NCI-H1092 treated with DMSO at 0.1 percent for 48 hours (cell line): ENCODE measurements at places on chromosomes 3 and 15.

- no peak for DNase-seq
These were observed 33.6 kb downstream of the DMXL2 start for GRCh38 chr15:51588966-51589365.

GRCh38 chr3:57184526-57184925, 15.3 kb downstream of the HESX1 start:
- DNase-seq, result no peak

DNA sequence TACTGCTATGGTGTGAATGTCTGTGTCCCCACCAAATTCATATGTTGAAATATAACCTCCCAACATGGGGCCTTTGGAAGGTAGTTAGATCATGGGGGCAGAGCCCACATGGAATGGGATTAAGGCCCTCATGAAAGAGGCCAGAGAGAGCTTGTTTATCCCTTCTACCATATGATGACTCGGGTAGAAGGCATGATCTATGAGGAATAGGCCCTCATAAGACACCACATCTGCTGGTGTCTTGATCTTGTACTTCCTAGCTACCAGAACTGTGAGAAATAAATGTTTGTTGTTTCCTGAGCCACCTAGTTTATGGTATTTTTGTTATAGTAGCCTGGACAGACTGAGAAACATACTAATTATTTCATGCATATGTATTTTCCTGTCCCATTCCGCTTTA, 51.9 kb downstream of the WWTR1 start:
- DNase-seq, result no peak

DNA sequence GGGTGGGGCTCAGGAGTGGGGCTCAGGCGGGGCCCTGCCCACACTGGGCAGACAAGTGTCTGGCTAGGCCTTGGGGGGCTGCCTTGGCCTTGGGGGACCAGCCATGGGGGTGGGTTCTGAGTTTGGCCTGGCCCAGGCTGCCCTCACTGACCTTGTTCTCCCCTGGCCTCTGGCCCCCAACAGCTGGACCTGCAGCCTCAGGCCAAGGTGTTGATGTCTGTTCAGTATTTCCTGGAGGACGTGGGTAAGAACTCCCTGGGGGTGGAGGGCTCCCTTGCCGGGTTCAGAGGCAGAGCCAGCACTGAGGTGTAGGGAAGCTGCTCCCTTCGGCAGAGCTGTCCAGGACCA, 20.0 kb downstream of the PRKCD start:
- no peak for DNase-seq

GRCh38 chr15:70538278-70538677, 225.1 kb downstream of the UACA start:
- DNase-seq, result no peak
